Activated CD4-positive, alpha-beta T cell treated with anti-CD3 and anti-CD28 coated beads for 36 hours (primary cell): ENCODE measurements at places on chromosomes 5 and 9.

DNA sequence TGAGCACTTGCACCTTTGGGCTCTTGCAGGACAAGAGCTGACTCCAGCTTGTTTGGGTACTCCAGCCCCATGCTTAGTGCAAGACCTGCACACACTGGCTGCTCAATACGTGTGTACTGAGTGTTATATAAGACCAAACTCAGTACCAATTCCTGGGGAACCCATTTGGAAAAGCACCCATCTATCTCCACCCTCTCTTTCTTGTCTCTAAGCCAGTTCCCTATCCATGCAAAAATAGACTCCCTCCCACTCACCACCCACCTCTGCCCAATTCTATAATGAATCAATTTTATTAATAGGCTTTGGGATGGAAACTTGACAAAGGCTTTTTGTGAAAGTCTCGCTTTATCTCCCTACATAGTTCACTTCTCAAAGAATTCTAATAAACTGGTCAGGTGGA lies 60.9 kb upstream of the CPLX2 start:
- no peak for DNase-seq

- DNase-seq, result no peak
Observed at GRCh38 chr5:169971780-169972179, 8.5 kb downstream of the INSYN2B start.

GRCh38 chr9:128362774-128363173 lies 8.4 kb upstream of the URM1 start:
- no peak for DNase-seq

DNA sequence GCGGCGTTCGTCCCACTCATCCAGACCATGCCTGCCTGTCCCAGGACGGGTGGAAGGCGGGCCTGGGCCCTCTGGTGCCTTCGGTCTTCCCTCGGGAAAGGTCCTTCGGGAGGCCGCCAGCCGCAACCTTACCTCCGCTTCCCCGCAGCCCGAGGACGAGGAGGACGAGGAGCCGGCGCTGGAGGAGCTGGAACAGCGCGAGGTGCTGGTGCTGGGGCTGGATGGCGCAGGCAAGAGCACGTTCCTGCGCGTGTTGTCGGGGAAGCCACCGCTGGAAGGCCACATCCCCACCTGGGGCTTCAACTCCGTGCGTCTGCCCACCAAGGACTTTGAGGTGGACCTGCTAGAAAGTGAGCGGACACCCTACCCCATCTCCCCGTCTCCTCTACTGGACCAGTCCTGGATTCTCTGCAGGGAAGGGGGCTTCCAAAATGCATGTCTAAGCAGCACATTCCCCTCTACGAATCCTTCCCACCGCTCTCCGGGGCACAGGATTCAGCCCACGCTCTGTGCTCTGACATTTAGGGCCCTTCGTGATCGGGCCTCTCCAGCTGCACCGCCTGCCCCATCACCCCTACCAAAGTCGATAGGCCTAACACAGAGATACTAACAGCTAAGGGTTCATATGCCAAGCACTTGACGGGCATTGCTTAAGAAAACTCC lies 1.1 kb downstream of the ARL10 start:
- no peak for DNase-seq

DNA sequence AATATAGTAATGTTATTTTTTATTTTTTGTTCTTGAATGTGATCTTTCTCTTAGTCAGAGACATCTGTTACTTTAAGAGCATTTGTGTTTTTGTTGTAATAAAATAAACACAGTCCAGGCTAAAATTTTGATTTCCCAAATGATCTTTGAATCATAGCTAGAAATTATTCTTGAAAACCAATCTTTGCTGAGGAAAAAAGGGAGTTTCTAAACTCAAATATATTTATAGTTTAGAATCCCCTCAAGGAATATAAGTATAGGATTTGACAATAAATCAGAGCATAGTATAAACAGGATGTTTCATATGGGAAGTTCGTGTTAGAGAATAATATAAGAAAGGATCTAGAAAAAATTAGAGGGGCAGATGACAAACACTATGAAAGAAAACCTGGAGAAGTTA lies 118.8 kb upstream of the ADAMTS19 start:
- no peak for DNase-seq

- DNase-seq, result no peak
Observed at GRCh38 chr5:51988634-51989033, 605.4 kb downstream of the ISL1 start.

- DNase-seq, result no peak
Observed at GRCh38 chr9:114249424-114250234, 73.3 kb upstream of the ORM1 start.

GRCh38 chr5:88813244-88813643 lies 69.7 kb downstream of the MEF2C start:
- DNase-seq, result no peak

- no peak for DNase-seq
Observed at GRCh38 chr9:84513473-84513872, 156.1 kb upstream of the NTRK2 start.

GRCh38 chr5:61245936-61246335 lies 83.7 kb upstream of the SMIM15 start:
- no peak for DNase-seq

- DNase-seq, result no peak
Observed at GRCh38 chr9:36837431-36838405, 196.3 kb downstream of the PAX5 start.
